ENCODE measurements at places on chromosomes 5 and 9.

- no peak for DNase-seq
These were observed 76.9 kb downstream of the MED27 start for GRCh38 chr9:132002643-132003318.

- DNase-seq, result no peak
These were observed 32.8 kb downstream of the CFAP95 start for GRCh38 chr9:69853421-69853820.

DNA sequence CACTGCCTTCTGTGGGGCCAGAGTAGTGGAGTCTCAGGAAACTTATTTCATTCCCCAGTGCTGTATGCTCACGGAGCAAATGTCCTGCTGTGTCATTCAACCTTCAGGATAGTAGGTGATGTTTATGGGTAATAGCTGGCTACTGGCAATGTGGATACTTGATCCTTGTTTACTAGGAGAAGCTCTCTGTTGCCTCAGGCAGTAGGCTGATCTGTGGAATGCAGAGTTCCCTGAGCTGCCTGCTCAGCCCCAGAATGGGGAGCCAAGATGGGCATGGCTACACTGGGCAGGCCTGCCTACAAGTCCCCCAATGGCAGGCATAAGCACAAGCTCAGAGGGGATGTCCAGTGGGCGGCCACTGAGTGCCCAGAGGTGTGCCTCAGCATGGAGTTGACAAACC lies 323.1 kb upstream of the KCNN2 start:
- no peak for DNase-seq

GRCh38 chr9:17453751-17454150 lies 125.1 kb upstream of the SH3GL2 start:
- no peak for DNase-seq

GRCh38 chr9:79701651-79702050 lies 129.9 kb downstream of the TLE4 start:
- DNase-seq, result no peak

GRCh38 chr9:109321727-109322126 lies 868 bp upstream of the EPB41L4B start:
- DNase-seq, result no peak

GRCh38 chr9:4955836-4956235 lies 29.2 kb upstream of the JAK2 start:
- DNase-seq, result no peak
